ENCODE measurements at places on chromosomes 12 and 14.

- DNase-seq, result no peak
Observed at GRCh38 chr12:129371268-129371667, 518.0 kb downstream of the GLT1D1 start.

GRCh38 chr14:103521438-103521950 is 1.1 kb downstream of the CKB start:
- no peak for DNase-seq

DNA sequence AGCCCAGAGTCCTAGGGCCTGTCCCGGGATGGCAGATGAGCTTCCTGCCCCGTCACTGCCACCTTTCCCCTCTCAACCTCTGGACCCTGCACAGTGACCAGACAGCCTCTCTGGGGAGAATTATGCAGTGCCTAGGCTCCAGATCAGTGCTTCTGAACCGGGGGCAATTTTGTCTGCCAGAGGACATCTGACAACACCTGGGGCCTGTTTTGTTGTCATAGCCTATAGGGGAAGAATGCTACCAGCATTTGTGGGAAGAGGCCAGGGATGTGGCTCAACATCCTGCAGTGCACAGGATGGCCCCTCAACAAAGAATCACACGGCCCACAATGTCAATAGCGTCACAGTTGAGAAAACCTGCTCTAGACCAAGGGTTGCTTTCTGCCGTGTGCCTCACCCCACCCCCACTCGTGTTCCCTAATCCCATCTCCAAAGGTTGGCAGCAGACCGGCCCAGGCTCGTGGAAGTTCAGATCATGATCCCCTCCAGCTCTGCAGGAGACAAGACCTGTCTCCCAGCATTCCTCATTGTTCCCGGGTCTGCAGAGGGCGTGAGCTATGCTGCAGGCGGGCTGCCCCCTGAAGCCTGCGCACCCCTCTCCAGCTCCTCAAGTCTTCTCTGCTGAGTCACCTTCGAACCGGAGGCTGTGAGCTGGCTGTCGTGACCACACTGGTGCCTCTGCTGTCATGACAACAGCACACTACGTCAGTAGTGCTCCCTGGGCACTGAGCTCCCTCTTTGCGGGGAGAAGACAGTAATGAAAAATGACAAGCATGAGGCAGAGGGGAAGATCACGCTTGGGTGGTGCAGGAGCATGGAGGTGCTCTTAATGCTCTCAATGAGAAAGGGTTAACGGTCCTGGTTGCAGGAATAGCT is 2.0 kb upstream of the GAPDH start:
- DNase-seq, result no peak

DNA sequence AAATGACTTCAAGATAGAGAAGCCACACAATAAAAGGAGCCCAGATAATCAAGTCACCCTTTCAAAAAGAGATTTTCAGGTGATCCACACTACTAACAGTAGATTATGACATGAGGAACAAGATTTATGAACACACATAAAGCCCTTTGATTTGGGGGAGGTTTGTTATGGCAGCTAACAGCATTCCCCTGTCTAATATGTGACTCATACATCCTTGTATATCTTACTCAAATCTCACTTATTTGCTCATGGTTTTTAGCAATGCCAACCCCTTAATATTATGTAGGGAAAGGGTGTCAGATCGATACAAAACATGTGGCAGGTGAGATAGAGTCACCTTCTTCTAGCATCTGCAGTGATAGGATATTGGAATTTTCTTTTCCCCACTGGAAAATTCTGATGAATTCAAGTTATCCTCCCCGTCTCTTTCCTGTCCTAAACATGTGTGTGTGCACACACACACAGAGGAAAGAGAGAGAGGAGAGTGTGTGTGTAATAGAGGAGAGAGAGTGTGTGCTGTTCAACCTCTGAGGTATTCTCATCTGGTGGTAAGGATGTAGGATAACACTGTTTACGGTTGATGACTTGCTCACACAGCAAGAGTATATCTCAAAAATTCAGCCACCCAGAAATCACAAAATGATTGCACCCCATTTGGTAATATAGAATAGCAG is 319.9 kb downstream of the KCNC2 start:
- no peak for DNase-seq

DNA sequence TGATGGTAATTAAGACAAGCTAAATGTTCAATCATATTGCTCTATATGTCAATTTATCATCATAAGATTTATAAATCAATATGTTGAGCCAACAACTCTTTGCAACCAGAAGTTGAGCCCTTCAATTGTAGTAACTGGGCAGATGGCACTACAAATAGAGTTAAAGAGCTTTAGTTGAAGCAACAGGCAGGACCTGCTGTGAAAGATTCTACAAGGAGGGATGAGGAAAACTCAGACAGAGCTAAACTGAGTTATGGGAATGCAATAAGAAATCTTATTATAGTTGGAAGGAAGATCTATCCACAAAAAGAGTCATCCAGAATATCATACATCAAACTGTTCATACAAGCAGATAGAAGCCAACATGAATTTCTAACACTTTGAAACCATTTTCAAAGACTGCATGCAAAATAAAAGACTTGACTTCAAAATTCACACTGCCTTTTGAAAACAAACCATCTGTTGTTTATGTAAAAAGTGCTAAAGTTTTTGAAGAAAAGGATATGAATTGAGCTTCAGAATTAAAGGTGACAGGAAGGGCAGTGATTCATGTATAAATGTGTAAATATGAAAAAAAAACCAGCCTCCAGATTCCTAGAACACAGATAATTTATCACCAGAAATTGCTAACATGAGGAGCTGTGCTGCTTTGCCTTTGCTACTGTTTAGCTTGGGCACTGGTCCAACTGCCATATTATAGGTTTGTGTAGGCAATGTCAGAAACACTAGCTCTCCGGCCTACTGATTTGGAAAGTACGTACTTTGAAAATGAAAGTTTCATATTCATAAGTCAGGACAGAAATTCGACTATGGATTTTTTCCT is 133.2 kb downstream of the SLC35F4 start:
- peak; percentile 21 for DNase-seq

DNA sequence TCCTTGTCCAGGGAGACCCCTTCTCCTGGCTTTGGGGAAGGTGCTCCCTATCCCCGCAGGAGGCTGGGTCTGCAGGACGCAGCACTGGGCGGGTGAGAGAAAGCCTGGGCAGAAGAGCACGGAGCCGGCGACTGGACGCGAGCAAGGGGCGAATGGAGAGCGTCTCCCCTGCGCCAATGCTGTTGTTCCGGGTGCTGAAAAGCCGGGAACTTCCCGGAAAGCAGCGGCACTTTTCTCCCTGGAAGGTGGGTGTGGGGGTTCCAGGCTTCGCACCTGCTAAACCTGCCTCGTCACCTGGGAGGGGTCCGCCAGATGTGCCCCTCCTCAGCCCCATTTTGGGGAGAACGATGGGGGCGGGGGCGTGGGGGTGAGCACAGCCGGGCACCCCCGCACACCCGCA is 417.1 kb upstream of the TMTC1 start:
- no peak for DNase-seq

- DNase-seq, result no peak
Observed at GRCh38 chr12:48110691-48111311, 4.9 kb upstream of the SENP1 start.

- DNase-seq, result no peak
Observed at GRCh38 chr14:94562022-94562421, 780 bp downstream of the SERPINA4 start.

- DNase-seq, result no peak
Observed at GRCh38 chr14:62800577-62800976, 244.7 kb downstream of the KCNH5 start.

DNA sequence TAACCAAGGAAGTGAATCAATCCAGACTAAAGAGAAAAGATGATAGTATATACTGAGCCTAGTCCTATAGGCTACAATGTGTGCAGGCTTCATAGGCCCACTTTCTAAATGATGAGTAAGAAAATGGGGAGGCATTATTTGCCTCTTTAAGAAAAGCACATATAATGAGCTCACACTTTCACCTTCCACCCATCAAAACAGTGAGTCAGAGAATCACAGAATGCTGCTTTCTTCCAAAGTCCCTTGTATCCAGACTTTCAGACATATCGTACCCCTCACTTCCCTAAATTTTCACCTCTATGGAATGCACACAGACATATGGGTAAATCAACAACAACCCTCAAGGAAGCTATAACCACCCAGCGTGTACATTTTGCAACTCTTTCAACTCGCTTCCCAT is 286.4 kb upstream of the PRKD1 start:
- no peak for DNase-seq

- no peak for DNase-seq
Observed at GRCh38 chr14:106538201-106538600, 1011.8 kb downstream of the TMEM121 start.

- no peak for DNase-seq
Observed at GRCh38 chr12:104372061-104372720, 68.7 kb downstream of the EID3 start.

- DNase-seq, result no peak
Observed at GRCh38 chr14:22613106-22613695, 15.1 kb downstream of the ABHD4 start.

DNA sequence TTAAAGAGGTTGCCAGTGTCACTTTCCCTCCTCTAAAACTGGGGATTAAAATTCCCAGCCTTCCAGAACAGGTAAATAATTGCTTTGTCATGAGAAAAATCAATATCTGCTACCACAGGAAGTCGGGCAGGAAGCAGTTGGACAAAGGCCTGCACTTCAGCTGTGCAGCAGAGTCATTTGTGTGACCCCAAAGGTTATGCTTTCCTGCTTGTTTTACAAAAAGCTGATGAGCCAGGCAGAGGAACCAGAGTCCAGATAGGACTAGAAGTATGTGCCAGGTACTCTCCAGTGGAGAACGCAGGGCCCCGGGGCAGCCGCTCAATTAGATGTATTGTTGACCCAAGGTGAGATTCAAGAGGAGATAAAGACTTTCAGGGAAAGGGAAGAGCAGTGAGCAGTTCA is 117.1 kb upstream of the FRMD6 start:
- no peak for DNase-seq

DNA sequence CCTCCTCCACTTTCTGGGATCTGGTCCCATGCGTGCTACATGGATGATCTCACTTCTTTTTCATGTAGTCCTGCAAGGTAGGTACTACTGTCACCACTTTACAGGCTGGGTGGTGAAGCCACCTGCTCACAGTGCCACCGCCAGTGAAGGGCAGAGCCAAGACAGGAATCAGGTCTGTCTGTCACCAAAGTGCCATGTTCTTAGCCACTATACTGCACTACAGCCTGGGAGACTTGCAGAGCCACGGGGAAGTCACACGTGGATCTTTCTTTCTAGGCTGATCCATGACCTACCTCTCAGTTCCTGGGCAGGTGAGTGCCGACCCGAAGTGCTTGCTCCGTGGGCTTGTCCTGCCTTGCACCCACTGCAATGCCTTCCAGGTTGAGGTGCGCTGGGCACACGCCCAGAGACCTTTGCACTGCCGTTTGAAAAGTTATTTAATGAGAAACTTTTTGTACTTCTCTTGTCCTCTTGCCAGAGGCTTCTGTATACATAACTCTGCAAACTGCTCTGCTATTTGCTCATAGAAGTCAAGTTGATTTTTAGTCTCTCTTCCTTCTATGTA is 19.7 kb upstream of the CLMN start:
- DNase-seq, result no peak

All from smooth muscle cell of the brain vasculature (primary cell).